ENCODE measurements at places on chromosomes 5 and 9.
A peak's percentile ranks its signal among the peaks of the same experiment; 100 is the strongest.

GRCh38 chr5:54175-54730 is 37.7 kb upstream of the PLEKHG4B start:
- no peak for DNase-seq

DNA sequence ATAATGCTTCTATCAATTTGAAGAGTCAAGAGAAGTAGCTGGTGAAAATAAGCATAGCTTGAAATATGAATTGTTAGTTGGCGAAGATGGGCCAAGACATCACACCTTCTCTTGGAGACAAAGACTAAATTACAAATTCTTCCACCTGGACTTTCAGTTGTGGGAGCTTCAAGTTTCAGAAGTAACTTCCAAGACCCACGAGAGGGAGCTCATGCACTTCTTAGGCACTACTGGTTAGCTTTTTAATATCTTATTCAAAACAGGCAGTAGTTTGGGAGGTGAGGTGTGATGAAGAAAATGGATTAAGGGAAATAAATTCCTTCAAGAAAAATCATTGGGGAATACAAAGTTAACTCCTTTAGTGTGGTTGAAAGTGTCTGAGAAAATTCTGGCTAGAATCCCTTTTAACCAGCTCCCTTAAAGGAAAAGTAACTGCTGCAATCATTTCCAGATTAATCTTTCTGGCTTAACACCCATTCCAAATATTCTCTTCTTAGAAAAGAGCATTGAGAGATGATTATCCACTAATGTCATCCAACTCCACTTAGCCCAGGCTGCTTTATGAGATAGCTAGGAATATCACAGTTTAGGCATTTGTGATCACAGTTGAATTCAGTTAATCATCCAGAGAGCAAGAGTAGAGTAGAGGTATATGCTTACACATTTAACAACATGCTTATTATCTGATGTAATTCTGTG is 139.5 kb upstream of the DMRTA1 start:
- peak; percentile 3 for DNase-seq

- no peak for DNase-seq
These were observed 2.0 kb upstream of the PCDH12 start for GRCh38 chr5:141960018-141960417.

GRCh38 chr5:95113489-95113888 is 171.4 kb downstream of the MCTP1 start:
- DNase-seq = no peak

GRCh38 chr5:126360467-126360866 is 62.7 kb upstream of the GRAMD2B start:
- no peak for DNase-seq

GRCh38 chr5:28542987-28543386 is 1504.6 kb upstream of the CDH9 start:
- no peak for DNase-seq

- peak; percentile 84 for DNase-seq
These were observed 120.2 kb downstream of the SEMA6A start for GRCh38 chr5:116454417-116454927.

- DNase-seq = peak; percentile 58
These were observed 133.6 kb downstream of the WDR41 start for GRCh38 chr5:77358255-77359205.

- DNase-seq = no peak
These were observed 508.2 kb upstream of the WWC1 start for GRCh38 chr5:167783145-167783817.

Measured in GM04503 (cell line).